Urothelium cell line (cell line): ENCODE measurements at places on chromosomes 16 and 17.

- no peak for DNase-seq
These were observed 82.0 kb downstream of the TTC19 start for GRCh38 chr17:16081507-16082087.

GRCh38 chr17:9912121-9913099, 7.3 kb upstream of the RCVRN start:
- no peak for DNase-seq

GRCh38 chr16:31357324-31358109, 2.5 kb downstream of the ITGAX start:
- no peak for DNase-seq

GRCh38 chr17:2883544-2884213, 87.4 kb downstream of the RAP1GAP2 start:
- DNase-seq, result peak; percentile 76

- DNase-seq, result no peak
These were observed 262.6 kb downstream of the MAP2K6 start for GRCh38 chr17:69677130-69677529.

DNA sequence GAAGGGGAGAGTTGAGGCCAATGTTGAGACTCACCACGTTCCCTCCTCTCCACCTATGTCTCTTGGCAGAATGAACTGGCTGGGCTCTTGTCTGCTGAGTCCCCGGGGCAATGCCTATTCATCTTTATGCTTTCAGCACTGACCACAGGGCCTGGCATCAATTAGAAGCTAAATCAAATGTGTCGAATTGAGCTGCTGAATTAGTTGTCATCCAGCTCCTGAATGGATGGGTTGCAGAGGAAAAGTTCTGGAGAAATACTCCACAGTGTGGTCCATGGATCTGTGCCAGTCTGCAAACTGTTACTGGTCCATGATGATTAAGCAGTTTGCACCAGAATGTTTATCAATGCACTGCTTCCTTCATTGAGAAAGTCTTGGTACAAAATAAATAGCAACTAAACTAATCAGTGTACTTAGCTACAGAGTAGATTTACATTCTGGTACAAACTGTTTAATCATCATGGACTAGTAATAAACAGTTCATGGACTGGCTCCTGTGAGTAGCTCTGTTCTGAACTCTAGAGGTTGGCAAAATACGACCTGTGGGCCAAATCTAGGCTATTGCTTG, 4.6 kb downstream of the CNGB1 start:
- no peak for DNase-seq

DNA sequence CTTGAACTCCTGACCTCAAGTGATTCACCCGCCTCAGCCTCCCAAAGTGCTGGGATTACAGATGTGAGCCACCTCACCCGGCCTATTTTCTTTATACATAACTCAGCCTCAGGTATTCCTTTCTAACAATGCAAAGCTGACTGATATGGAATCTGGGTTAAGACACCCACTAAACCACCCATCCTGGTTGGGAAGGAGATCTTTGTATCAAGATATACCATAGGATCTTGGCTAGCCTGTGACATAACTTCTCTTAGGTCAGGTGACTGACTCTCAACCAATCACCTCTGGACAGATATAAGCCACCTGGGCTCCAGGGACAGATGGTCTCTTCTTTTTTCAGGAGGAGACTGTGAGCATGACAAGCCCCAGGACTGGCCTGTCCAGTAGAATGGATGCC, 51.2 kb upstream of the NKD1 start:
- no peak for DNase-seq

GRCh38 chr17:17077101-17077500, 34.8 kb downstream of the MPRIP start:
- no peak for DNase-seq

- peak; percentile 60 for DNase-seq
These were observed 1.8 kb downstream of the MMP15 start for GRCh38 chr16:58027161-58027915.

DNA sequence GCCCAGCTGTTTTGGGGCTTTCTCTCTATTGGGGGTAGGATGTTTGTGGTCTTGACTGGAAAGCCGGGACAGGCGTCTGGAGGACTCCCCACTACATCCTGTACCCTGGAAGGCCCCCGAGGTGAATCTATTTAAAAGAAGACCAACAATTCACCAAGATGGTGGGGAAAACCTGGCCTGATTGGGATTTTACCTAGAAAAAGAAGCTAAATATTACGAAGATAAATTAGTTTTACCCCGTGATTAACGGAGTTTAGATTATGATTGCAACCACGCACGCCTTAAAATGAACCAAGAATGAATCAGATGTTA, 779 bp upstream of the CCDC102A start:
- DNase-seq, result no peak

- no peak for DNase-seq
These were observed 37.7 kb downstream of the ASPA start for GRCh38 chr17:3513305-3514035.

DNA sequence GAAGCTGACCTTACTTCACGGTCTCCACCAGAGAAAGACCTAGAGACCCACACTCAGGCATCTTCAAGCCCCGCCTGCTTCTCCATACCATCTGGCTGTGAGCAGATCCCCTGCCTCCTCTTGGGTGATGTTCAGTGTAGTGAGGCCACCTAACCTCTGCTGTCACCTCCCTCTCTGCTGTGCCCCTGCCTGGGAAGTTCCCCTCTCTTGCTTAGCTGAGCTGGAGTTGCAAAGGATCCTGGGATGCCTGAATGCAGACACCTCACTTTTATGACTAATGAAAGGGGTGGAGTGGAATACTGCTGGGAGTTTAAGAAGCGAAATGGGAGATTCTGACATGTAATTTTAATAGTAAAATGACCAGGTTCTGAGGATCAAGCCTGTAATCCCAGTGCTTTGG, 5.8 kb downstream of the IRX3 start:
- no peak for DNase-seq

DNA sequence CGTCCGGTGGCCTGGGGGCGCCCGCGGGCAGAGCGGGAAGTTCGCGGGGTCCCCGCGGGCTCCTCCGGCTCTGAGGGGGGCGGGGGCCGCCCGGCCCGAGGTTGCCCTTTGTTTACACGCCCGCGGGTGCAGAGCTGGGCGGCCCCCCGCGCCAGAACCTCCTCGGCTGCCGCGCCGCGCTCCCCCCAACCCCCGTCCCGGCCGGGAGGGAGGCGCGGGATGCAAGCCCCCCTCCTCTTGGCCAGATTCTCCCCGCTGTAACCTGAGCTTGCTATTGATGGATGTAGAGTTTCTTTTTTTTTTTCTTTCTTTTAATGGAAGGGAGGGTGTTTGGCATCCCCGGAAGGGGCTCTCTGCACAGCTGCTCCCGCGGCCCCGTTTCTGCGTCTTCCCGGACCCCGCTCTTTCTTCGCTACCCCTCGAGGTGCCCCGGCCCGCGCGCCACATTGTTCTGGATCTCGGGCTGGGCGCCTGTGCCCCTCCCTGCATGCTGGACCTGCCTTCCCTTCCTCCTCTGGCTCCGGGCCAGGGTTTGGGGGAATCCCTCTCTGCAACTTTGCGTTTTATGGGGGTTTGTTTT, 646 bp downstream of the CBX2 start:
- peak; percentile 51 for DNase-seq

GRCh38 chr17:79490530-79490929, 120.3 kb downstream of the RBFOX3 start:
- no peak for DNase-seq

- DNase-seq, result peak; percentile 48
These were observed 15.2 kb downstream of the MED24 start for GRCh38 chr17:40038882-40039513.

DNA sequence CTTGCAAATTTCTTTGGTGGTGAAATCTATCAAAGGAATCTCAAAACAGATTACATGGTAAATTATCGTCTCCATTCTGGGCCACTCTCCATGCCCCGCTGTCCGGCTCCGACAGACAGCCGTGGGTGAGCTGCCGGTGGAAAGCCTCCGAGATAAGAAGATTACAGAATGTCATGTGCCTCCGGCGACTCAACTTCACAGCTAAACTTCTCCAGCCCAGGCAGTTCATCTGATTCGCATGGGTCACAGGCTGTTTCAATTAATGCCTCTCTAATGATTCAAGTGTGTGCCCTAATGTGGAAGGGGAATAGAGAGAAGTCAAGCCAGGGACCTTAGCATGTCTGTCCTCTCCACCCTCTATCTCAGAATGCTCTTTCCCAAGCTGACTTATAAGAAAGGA, 520.8 kb upstream of the ZFHX3 start:
- DNase-seq, result no peak

GRCh38 chr17:27091043-27091497, 202.8 kb upstream of the WSB1 start:
- no peak for DNase-seq

DNA sequence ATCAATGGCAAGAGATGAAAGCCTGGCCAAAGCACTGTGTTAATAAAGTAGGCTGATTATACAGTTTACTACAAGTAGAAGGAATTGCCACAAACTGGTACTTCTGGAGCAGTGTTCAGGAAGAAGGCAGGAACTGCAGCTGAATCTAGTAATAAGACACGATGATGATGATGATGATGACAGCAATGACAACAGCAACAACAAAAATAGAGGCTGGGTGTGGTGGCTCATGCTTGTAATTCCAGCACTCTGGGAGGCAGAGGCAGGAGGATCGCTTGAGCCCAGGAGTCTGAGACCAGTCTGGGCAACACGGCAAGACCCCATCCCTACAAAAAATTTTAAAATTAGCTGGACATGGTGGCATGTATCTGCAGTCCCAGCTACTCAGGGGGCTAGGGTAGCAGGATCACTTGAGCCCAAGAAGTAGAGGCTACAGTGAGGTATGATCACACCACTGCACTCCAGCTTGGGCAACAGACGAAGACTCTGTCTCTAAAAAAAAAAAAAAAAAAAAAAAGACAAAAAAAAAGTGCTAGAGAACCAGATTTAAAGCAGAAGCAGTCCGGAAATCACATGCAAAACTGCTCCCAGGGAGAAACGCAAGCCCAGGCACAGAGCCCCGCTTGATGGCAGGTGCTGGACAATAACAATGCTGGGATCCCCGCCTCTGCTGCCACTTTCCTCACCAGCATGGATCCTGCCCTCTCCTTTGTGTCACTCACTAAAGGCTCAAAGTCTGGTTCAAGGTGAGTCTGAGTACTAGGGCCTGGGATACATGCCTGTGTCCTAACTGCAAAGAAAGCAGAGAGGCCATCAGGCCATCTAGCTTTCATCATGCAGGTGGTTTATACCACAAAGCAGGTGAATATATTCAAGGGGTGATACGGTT, 44.8 kb downstream of the CPPED1 start:
- DNase-seq, result no peak

GRCh38 chr16:47611042-47611441, 149.9 kb downstream of the PHKB start:
- no peak for DNase-seq

DNA sequence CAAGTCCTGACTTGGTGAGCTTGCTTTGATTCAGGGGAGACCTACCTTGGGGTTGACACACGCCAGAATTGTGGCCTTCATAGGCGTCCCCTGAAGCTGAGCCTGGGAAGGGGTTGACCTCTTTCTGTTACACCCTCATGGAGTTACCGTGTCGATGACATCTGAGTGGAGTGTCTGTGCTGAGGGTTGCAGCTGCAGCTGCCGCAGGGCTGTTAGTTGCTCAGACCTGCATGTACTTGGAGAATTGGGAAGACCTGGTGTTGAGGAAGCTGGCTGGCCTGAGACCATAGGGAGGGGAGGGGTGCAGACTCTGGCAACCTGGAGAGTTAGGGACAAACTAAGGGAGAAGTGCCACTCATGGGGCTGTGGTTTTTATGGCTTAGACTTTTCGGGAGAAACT, 9.6 kb downstream of the GSE1 start:
- DNase-seq, result no peak

DNA sequence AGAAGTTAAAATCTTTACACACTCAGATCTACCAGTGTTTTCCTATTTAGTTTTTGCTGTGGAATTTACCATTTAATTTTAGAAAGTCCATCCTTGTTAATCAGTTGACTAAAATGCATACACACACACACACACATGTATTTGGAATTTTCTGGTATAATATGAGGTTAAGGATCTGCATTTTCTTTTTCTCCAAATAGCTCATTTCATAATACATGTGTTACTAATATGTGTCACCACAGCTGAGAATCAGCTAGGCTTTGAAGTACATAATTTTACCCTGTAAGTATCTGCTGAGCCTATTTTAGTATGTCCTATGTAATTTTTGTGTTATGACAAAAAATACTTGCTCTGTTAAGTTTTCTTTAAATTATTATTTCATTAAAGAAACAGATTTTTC, 143.2 kb downstream of the PHKB start:
- no peak for DNase-seq

GRCh38 chr16:4180511-4180910, 61.4 kb downstream of the SRL start:
- no peak for DNase-seq

DNA sequence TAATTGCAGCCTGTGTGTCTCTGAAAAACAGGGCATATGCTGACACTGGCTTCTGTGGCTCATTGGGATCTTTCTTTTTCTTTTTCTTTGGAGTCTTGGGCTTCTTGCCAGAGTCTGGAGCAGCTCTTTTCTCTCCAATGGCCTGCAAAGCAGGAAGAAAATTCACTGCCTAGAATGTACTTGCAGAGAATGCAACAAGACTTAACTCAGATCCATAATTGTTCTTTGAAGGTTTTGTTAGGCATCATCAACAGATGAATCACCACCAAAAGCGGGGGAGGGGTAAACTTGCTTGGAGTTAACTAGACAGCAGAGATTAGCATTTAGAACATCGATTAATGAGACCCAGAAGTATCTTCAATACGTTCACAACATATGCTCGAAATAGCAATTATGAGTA, 100.9 kb downstream of the TOX3 start:
- DNase-seq, result peak; percentile 28

GRCh38 chr16:10039220-10040096, 142.8 kb downstream of the GRIN2A start:
- DNase-seq, result peak; percentile 27

- no peak for DNase-seq
These were observed 10.6 kb downstream of the RIPOR1 start for GRCh38 chr16:67539271-67539670.

DNA sequence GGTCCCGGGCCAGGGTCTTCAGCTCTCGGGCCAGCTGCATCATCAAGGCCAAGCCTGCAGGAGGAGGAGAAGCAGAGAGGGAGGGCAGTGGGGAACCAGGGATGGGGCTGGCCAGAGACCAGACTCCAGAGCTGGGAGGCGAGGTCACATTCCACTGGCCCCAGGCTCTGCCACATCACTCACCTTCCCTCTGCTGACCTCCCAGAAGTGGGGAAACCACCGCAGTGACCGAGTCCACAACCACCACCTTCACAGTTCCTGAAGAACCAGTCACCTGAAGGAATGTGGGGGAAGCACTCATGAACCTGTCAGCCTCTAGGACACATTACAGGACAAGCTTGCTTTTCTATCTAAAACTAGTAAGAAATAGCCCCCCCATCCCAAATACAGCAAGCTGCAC, 16.4 kb downstream of the RAD51D start:
- DNase-seq, result no peak

GRCh38 chr16:70162041-70162451, 11.5 kb upstream of the CLEC18C start:
- peak; percentile 62 for DNase-seq

GRCh38 chr16:28505489-28506137, 1.0 kb downstream of the IL27 start:
- no peak for DNase-seq

GRCh38 chr17:2136241-2136640, 81.3 kb downstream of the HIC1 start:
- DNase-seq, result no peak
